ELR (cell line): ENCODE measurements at places on chromosomes 4 and X.

- no peak for DNase-seq
Observed at GRCh38 chrX:68848189-68848940, 19.5 kb downstream of the EFNB1 start.

DNA sequence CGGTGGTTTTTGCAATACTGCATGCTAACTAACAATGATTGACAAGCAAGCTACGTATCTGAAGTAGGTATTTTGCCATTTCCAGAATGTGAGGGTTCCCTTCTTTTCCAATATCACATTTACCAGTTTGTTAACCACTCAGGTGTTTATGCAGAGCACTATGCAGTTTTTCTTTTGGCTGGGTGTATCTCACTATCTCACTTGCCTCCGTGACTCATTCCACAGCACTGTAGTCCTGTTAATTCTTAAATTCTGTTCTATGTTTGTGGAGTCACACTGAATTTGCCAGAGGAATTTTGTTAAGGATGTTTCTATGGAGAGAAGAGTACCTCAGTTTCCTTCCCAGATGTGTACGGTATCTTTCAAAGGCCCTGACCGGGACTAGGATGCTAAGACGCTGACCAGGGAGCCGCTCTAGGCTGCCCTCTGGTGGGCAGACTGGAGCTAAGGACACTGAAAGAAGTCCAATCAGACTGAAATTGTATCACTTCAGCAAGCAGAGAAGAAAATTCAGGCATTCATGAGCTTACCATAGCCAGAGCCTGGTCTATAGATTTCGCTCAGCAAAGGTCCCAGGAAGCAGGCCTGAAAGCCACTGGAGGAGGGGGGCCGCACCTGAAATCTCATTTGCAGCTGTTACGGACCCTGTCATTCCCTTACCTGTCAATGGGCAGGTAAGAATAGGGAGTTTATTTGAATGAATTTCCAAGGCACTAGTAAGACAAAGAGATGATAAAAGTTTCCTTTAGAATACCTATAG lies 388.4 kb upstream of the SPOCK3 start:
- peak; percentile 66 for DNase-seq

DNA sequence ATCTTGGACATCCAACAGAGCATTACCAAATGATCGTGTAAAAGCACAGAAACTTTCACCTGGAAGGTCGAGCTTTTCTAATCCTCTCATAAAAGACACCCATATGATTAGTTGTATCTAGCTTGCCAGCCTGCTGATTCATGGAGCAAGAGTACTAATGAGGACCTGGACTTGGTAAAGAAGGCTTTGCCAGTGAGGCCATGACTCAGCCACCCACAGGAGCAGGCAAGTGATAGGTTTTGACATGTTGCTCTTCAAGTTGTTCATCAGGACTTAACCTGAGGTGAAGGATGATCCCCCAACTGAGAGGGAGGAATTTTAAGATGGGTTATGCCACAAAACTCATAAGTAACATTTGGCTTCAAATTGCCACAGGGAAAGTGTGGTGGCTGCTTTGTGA lies 24.7 kb upstream of the EPGN start:
- peak; percentile 82 for DNase-seq

GRCh38 chr4:53123819-53124218 lies 242.0 kb downstream of the SCFD2 start:
- no peak for DNase-seq

DNA sequence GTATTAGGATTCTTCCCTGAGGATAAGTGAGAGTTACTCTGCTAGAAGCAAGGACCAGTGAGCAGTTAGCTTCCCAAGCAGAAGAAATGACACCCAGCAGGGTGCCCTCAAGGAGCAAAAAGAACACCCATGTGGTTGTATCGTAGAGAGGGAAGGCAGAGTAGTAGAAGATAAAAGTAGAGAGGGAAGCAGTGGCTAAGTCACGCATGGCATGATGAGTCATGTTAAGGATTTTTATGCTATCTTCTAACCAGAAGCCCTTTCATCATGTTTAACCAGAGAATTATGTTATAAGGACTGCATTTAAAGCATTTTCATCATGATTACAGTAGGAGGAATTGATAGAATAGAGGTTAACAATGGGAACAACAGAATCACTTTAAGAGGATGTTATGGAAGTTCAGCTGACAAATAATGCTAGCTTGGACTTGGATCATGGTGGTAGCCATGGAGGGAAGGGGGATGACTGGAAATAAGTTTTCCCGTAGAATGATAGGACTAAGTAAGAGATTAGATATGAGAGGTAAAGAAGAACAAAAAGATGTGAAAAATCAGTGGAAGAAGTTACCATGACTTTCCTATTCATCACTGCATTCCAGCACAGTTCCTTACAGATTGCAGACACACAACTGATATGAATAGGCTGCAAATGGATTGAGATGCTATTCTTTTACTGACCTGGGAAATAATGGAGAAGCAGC lies 383.5 kb upstream of the INTU start:
- DNase-seq, result peak; percentile 57

- DNase-seq, result peak; percentile 18
Observed at GRCh38 chrX:12702509-12703091, 88.6 kb upstream of the PRPS2 start.

- no peak for DNase-seq
Observed at GRCh38 chr4:57158762-57159161, 48.6 kb upstream of the IGFBP7 start.

- DNase-seq, result no peak
Observed at GRCh38 chr4:17273047-17273446, 238.8 kb downstream of the QDPR start.

DNA sequence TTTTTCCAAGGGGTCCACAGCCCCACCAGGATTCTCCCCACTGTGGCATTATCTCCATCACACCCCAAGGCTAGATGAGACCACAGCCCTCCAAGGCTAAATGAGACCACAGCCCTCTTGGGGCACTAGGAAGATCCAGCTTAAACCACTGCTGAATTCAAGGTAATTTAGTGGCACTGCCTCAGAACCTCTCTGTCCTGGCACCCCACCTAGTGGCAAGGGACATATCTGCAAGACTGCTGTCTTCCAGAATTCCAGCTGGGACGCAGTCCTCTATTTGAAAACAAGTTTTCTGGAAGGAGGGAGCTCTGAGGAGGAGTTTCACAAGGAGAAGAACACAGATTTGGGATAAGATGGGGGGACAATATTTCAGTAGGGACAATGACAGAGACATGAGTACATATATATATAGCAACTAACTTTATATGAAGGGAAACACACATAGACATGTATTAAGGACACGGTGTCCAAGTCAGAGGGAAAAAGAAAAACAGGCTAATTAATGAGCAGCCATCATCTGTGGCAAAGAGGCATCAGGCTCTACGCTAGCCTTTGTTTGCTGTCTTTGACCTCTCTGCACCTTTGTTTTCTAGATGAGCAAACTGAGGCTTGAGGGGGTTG lies 9.3 kb downstream of the CETN2 start:
- DNase-seq, result peak; percentile 60

DNA sequence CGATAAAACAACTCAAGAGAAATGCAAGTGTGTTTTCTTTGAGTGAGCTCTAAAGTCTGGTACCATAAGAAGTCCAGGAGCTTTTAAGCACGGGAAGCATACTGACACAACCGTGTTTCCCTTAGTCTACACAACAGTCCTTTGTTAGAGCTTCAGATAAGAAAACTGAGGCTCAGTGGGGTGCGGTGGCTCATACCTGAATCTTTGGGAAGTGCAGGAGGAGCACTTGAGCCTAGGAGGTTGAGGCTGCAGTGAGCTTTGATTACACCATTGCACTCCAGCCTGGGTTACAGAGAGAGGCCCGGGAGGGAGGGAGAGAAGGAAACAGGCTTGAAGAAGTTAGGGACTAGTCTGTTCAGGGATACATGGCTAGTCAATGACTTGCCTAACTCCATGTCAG lies 21.9 kb downstream of the LEF1 start:
- DNase-seq, result no peak

GRCh38 chrX:71671043-71671780 lies 3.9 kb downstream of the LOC101059915 start:
- no peak for DNase-seq

- no peak for DNase-seq
Observed at GRCh38 chrX:24229400-24229879, 79.9 kb downstream of the ZFX start.

GRCh38 chr4:717601-718320 lies 12.1 kb downstream of the PCGF3 start:
- no peak for DNase-seq

DNA sequence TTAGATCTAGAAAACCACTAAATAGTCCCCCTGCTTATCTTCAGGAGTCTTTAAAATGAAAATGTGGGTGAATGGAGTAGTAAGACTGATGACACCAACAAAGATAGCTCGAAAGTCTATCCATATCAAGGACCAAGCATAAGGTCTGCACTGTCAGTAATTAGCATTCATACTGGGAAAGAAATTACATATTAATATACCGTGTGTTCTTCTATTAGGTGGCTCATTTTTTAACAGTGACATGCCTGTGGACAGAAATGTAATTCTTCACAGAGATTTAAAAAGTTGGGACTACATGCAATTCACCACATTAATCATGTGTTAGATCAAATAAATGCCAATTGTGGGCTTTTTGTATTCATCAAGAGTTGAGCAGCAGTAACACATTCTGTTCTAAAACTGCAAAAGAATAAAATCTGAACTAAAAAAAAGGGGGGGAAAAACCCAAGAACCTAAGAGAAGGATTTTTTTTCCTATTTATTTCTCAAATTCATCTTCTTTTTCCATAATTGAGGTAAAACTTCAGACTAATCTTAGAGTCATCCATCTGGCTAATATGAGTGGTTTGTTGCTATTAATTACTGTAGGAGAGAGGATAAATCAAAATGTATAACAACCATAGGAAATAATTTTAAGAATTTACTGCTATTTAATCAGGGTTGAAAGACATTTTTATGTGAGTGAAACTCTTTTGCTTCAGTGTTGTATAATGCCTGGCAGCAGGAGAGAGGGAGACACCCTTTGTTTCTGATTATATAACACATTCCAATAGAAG lies 386.7 kb upstream of the IGFBP7 start:
- DNase-seq, result no peak

DNA sequence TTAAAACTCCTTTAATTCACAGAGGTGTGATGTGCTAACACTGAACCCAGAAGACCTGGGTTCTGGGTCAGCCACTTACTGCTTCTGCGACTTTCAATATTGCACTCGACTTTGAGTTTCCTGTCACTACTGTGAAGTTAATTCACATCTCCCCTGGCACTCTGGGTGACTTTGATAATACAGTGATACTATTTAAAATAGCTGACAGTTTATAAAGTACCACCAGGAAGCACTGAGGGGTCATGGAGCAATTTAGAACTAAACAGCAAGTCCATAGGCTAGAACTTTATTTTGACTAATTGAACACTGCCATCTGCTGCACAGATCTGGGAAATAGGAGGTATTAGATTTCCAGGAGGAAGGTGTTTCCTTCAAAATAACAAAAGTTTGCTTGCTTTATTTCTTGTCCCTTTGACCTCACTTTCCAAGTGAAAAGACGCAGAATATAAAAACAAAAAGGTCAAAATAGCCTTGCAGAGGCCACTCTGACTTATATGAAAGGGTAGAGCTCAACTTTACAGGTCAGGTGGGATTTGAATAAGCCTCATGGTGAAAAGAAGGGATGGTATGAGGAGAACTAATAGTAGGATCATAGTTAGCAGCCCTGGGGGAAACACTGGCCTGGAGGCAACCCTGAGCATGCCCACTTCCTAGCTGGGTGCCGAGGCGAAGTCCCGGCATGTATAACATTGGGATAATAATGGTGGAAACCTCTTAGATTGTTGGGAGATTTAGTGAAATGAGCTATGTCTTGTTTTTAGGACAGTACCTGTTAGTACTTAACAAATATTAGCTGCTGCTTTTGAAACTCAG lies 53.4 kb downstream of the ZNF518B start:
- DNase-seq, result peak; percentile 49

DNA sequence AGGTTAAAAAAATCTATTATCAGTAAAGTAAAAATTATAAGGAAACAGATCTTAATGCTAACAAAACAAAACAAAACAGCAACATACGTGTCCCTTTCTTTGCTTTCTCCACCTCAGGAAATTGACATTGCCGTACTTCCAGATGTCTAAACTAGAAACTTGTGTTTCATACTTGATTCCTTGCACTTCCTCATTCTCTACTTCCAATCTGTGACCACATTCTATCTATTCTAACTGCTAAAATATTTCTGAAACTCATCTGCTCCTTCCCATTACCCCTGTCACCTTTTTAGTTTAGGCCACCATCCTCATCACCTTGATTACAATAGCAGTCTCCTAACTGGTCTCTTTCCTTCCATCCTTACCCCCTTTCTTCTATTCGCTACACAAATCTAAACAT lies 22.5 kb upstream of the RPA4 start:
- DNase-seq, result no peak

GRCh38 chrX:43962636-43963035 lies 10.6 kb downstream of the NDP start:
- no peak for DNase-seq

DNA sequence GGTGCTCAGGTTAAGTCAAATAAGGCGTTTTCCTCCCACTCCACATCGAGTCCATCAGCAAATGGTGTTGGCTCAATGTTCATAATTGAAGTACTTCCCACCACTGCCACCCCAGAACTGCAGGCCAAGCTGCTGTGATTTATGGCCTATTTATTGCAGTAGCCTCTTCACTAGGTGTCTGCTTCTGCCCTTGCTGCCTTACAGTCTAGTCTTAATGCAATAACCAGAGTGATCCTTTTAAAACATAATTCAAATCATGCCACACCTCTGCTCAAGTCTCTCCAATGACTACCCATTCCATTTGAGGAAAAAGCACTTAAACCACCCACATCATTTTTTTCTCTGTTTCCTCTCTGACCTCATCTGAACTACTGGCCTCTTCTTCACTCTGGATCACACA lies 220.3 kb downstream of the KCNIP4 start:
- no peak for DNase-seq

- DNase-seq, result no peak
Observed at GRCh38 chr4:25065932-25066590, 35.3 kb upstream of the LGI2 start.

DNA sequence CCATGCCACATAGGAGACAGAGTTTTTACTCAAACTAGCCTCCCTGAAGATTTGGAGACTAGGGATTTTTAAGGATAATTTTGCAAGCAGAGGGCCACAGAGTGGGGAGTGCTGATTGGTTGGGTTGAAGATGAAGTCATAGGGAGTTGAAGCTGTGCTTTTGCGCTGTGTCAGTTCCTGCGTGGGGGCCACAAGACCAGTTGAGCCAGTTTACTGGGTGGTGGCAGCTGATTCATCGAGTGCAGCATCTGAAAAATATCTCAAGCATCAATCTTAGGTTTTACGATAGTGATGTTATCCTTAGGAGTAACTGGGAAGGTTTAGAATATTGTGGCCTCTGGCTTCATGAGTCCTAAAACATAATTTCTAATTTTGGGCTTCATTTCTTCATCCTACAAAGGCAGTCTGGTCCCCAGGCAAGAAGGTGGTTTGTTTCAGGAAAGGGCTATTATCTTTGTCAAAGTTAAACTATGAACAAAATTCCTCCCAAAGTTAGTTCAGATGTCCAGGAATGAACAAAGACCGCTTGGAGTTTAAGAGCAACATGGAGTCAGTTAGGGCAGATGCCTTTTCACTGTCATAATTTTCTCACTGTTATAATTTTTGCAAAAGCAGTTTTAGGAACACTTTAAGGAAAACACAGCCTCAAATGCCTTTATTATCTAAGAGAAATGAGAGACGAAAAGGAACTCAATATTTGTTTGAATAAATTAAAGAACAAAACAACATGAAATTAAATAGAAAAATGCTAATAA lies 960.8 kb upstream of the PRKX start:
- DNase-seq, result no peak

- no peak for DNase-seq
Observed at GRCh38 chr4:86386817-86387415, 27.1 kb upstream of the MAPK10 start.
